Fibroblast of lung (primary cell): ENCODE measurements at places on chromosomes 2 and 18. TPM values are rescaled to one million over a fixed set of nuclear protein-coding genes. Genes with fewer than 3 reads are reported as not detected.

DNA sequence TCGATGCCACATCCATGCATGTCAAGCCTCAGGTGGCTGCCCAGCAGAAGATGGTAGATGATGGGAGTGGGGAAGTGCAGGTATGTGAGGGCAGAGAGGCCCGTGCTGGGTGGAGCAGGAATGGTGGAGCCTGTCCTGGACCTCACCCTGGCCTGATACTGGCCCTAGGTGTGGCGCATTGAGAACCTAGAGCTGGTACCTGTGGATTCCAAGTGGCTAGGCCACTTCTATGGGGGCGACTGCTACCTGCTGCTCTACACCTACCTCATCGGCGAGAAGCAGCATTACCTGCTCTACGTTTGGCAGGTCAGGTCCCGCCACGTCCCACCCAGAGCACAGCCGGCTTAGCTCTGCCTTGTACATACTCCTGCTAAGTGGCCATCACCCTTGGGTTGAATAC lies 13.0 kb downstream of the VIL1 start:
- DNase-seq = no peak

RUFY4 gene
- not detected in 2 replicates for total RNA-seq

- no peak for DNase-seq
Observed at GRCh38 chr2:102601730-102602129, 17.6 kb upstream of the SLC9A2 start.

GALR1 gene
- total RNA-seq = not detected in 2 replicates
